ENCODE measurements at places on chromosomes 4 and X. TPM values are rescaled to one million over a fixed set of nuclear protein-coding genes. Genes with fewer than 3 reads are reported as not detected.
A peak's percentile ranks its signal among the peaks of the same experiment; 100 is the strongest.

DNA sequence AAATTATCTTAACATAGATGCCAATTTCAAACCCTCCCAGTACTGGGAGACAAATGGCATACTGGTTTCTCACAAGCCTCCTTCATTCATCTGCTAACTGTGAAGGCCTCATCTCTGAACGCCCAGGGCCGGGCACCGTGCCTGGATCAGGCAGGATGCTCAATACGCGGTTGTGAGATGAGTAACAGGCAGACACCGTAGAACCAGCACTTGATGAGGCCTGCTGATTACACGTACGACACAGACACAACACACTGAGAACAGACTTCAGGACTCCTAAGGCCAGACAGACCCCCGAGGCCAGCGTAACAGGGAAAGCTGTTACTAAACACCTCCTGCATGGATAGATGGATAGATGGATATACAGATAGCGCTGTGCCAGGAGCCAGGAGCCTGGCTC, 154.6 kb downstream of the AFAP1 start:
- peak; percentile 36 for DNase-seq

GRCh38 chr4:8303485-8304281, 34.1 kb downstream of the HTRA3 start:
- peak; percentile 51 for DNase-seq

- no peak for DNase-seq
Measured at GRCh38 chr4:173325007-173325736, 9.0 kb downstream of the HMGB2 start.

- no peak for DNase-seq
Measured at GRCh38 chr4:44563496-44563895, 87.9 kb downstream of the YIPF7 start.

DNA sequence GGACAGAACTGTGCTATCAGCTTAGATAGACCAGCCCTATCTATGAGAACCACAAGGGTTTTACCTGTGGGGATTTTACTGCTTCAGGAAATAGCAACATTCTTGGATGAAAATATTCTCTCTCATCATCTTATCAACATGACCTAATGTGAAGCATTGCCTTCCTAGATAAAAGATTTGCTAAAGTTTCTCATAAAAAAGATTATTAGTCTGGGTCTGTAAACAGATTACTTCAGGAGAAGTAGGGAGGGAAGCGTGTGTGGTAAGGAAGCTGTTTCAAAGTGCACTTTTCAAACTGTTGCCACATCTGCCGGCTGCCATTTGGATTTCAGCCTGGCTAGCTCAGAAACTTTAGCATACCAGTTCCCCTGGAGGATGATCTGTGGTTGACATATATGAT, at the start of gene NOX1:
TSS of gene NOX1 (minus strand) at position 35 of the 400 bp plus-strand sequence. CDS start 220 bp downstream, outside the sequence.
- no peak for DNase-seq

- no peak for DNase-seq
Measured at GRCh38 chr4:156606554-156607477, 364.8 kb downstream of the PDGFC start.

PCDH7 gene
- 15.3 TPM for polyA plus RNA-seq

- DNase-seq: no peak
Measured at GRCh38 chrX:101605146-101605545, 12.7 kb downstream of the ARMCX6 start.

GRCh38 chr4:40962551-40963180, 212.9 kb downstream of the NSUN7 start:
- DNase-seq: no peak

PPARGC1A gene
- polyA plus RNA-seq: 0.09 TPM

DNA sequence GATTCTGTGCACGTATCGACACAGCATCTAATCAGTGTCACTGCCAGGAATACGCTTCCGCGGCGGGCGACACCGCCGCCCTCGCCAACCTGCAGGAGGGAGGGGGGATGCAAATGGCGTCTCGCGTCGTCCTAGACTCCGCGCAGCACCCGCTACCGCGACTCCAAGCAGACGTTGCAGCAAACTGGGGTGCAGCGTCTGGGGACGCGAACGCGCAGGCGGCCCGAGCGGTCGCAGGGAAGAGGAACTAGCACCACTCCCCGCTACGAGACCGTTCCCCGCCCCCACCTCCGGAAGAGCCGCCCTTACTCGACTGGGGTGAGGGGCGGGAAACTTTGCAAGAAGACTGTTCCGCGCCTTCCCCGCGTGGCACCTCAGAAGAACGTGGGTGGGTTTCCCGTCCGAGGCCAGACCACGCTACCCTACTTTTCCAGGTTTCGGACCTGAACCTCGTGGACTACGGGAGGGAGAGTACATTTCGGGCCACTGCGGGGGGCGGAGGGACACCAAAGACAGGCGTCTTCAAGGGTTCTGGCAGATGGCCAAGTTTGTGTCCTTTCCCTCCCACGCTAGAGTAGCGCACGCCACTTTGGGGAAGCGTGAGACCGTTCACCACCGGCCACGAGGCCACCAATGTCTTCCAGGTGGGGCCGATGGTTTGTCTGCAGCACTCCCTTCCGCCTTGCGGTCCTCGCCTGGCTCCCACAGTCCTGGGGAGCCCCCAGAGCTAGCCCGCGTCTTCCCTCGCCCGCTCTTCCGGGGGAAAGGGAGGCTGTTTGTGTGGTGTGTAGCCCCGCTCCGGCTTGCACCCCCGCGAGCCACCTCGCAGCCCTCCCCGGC, 78.0 kb upstream of the BCOR start:
- no peak for DNase-seq

DNA sequence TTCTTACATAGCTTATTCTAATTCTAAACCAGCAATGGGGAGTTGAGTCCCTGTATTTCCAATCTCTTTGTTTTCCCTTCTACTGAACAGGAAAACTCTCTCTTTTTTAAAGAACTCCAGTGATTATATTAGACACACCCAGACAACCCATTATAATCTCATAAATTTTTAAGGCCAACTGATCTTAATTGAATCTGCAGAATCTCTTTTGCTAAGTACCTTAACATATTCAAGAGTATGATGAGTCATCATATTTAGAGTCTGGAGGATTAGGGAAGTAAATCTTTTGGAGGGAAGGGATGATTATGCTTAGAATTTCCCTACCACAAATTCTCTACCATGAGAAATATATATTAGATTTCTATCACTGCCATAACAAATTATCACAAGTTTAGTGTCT, 705.1 kb downstream of the CENPC start:
- no peak for DNase-seq

DNA sequence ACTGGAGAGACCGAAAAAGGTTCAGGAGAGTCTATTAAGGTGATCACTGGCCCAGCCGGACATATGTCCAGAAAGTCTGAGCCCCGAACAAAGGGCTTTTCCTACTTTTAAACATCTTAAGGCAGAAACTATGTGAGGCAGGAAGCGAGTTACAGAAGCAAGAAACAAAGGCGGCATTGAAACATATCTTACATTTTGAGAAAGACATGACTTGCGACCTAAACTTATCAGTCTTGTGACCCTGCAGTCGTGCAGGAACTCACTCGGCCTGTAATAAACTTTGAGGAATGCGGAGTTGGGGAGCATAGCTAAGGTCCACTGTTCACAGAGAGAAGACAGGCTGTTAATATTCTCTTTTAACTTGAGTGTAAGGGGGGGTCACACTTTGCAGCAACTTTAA, 158.7 kb downstream of the TBX22 start:
- no peak for DNase-seq

- no peak for DNase-seq
Measured at GRCh38 chr4:187370918-187371317, 624.7 kb upstream of the ZFP42 start.

CENPVL1 gene
- not detected for polyA plus RNA-seq

- DNase-seq: no peak
Measured at GRCh38 chrX:13716455-13716854, 18.0 kb downstream of the TRAPPC2 start.

- no peak for DNase-seq
Measured at GRCh38 chr4:150451883-150452282, 130.1 kb upstream of the MAB21L2 start.

DNA sequence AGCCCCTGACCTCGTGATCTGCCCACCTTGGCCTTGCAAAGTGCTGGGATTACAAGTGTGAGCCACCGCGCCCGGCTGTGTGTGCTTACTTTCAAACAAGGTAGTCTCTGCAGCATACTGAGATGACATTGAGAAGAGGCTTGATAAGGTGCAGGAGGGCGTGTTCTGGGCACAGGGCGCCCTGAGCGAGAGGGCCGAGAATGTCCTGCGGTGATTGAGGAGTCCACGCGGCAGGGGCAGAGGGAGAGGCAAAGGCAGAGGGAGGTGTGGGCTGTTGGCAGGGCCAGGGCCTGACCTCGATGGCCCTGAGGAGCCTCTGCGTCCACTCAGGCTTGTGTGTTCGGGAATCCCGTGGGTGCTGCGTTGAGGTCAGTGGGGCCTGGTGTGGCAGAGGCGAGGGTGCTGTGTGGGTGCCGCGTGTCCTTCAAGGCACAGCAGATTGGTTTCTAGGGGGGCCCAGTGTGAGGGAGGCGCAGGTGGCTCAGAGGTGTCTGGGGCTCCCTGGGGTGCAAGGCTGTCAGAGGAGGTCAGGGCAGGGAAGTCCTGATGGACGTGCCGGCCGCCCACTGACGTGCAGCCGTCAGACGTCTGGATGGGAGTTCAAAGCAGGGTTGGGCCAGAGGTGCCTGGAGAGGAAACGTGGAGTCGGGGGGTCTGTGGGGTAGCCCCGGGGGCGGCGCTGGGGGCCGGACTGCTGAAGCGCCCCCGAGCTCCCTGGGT, 12.1 kb downstream of the PCGF3 start:
- DNase-seq: no peak

DNA sequence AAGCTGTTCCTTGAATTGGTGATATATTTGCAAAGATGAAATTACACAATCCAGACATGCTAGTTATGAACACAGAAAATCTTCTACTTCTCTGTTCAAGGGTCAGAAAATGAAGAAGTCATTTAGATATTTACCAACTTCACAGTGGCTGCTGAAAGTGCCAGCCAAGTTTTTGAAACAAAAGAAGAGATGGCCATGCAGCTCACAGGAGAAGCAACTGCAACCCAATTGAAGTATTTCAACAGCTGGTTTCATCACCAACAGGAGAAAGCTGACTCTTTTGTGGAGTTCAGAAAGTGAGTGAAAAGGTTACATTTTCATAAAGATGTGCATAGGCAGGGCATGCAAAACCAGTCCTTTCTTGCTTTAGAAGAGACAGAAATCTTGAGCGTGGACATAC, 70.1 kb upstream of the LSM6 start:
- no peak for DNase-seq

MAOB gene
- not detected for polyA plus RNA-seq

- no peak for DNase-seq
Measured at GRCh38 chr4:179663641-179664429, 2221.6 kb upstream of the AGA start.

SLC4A4 gene
- 1.9 TPM for polyA plus RNA-seq

VCX gene
- not detected for polyA plus RNA-seq

GUCY1B1 gene
- polyA plus RNA-seq: 2.2 TPM

POU3F4 gene
- not detected for polyA plus RNA-seq

ARMCX1 gene
- 18.9 TPM for polyA plus RNA-seq

DNA sequence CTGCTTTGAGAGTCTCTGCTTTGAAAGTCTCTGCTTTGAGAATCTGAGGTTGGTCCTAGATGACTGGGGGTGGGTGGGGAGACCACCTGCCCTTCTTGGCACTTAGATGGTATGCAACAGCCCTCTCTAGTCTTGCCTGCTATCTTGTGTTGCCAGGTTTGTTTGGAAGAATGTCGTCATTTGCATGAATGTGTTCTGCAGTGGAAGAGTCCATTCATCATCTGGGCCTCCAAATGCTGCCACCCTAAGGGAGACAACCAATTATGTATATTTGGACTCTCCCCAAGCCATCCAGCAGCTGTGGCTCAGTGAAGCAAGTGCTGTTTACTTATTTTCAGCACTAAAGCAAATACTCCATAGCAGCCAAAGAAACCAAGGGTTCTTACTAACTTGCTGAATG, 44.6 kb upstream of the TRPC5OS start:
- DNase-seq: no peak

DNA sequence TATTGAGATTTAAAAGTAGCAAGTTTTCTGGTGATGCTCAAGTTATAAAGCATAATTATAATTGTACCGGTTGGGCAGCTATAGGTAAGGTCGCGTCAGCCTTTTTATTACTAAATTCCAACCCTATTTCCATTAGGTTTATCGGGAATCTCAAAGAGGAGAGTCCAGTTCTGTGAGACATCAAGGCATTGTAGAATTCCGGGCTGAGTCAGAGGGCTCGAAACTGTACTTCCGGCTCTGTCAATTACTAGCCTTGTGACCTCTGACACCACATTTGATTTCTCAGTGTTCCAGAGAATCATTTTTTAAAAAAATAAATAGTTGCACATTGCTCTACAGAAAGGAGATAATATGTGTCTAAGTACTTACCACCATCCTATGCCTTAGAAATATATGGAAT, 4.3 kb downstream of the IL1RAPL1 start:
- DNase-seq: no peak

GRCh38 chr4:143502231-143502630, 11.3 kb upstream of the SMARCA5 start:
- DNase-seq: no peak

DNA sequence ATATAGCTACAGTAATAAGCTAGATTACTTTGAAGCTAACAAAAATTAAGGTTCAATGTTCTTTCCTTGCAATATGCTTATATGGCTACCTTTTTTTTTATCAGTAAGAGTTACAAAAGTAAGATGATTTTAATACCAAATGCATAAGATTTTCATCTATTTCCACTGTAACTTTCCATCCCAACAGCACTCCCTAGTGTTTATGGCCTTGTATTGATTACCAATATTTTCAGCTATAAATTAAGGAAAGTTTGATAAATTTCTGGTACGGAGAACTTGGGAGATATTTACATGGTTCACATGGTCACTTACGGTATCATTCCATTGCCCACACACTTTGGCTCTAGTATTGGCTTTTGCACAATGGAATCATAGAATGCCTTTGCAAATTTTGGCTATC, 448.9 kb upstream of the PABPC4L start:
- no peak for DNase-seq

DNA sequence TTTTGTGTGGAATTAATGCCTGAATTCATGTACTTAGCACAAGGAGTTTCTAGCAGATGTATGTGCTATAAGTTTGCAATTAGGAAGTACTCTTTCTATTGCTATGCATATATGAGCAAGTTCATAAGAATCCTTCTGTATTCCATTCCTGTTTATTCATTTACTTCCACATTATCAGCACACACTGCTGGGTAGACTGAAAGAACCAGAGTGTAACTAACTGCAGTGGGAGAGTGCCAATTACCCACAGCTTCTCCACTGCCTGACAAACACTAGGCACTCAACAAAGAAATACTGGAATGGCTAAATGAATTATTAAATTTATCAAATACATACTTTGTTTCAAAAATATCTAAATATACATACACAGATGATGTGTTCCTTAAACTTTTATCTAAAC, 219.6 kb downstream of the CAMK2D start:
- no peak for DNase-seq

DCAF8L2 gene
- not detected for polyA plus RNA-seq

- no peak for DNase-seq
Measured at GRCh38 chr4:26272654-26273615, 47.9 kb upstream of the RBPJ start.

GRCh38 chr4:57110640-57111511, 691 bp upstream of the IGFBP7 start:
- peak; percentile 26 for DNase-seq
